ENCODE measurements at places on chromosomes 1 and 21. TPM values are rescaled to one million over a fixed set of nuclear protein-coding genes. Genes with fewer than 3 reads are reported as not detected.

GRCh38 chr21:44550807-44551206 is 498 bp downstream of the KRTAP10-2 start:
- no peak for DNase-seq

SLC16A1 gene
- 36.6 TPM for total RNA-seq

- DNase-seq: no peak
Observed at GRCh38 chr1:109624201-109625010, 4.8 kb downstream of the AMPD2 start.

DNA sequence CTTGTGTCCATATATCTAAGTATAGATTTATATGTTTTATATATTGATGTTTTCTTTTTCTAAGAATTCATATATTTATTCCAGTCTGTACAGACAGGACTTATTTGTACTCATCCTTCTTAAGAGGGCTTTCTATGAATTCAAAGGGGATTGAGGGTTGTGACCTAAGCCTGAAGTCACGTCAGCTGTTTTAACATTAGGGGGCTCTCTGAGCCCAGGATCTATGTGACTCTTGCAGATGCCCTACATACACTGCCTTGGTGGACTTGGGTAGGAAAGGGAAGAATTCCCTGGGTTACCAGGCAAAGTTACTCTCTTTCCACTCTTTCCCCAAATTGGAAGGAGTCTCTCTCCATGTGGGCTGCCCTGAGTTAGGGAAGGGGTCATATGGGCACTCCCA is 283.8 kb upstream of the DAB1 start:
- no peak for DNase-seq

FCGR2B gene
- 0.81 TPM for total RNA-seq

DNA sequence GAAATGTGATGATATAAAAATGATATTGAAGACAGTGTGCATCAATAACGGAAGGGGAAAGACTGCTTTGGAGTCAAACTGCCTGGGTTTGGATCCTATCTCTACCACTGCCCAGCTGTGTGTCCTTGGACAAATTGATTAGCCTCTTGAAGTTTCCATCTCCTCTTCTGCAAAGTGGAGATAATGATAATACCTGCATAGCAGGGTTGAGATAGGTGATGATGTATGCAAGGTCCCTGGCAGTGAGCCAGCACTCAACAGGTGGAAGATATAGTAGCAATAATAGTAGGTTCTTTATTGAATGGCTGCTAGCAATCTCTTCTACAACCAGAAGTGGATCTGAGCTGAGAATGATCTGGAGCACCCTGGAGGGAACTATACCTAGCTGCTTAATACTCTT is 166.7 kb downstream of the MIS18A start:
- no peak for DNase-seq

FCRL2 gene
- under 0.01 TPM for total RNA-seq

DNA sequence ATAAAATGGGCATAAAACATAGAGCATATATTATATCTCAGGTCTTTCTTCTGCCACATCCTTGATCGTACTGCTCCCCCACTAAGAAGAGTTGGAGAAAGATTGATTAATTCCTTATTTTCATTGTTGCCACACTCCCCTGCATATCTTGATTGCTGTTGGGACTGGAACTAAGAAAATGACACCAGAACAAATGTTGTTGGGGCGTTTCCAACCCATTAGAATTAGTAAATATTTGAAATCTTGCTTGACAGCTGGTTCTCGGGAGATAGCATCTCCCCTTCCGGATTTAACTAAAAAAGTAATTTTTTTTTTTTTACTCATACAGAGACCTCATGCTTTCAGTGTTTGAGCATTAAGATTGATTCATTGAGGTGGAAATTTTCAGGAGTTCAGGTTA is 493.0 kb upstream of the PLXNA2 start:
- DNase-seq: no peak

GRCh38 chr1:197923038-197923437 is 5.9 kb downstream of the LHX9 start:
- no peak for DNase-seq

- DNase-seq: peak; percentile 18
Observed at GRCh38 chr1:186983327-186983726, 154.6 kb downstream of the PLA2G4A start.

CD164L2 gene
- total RNA-seq: under 0.01 TPM

DNA sequence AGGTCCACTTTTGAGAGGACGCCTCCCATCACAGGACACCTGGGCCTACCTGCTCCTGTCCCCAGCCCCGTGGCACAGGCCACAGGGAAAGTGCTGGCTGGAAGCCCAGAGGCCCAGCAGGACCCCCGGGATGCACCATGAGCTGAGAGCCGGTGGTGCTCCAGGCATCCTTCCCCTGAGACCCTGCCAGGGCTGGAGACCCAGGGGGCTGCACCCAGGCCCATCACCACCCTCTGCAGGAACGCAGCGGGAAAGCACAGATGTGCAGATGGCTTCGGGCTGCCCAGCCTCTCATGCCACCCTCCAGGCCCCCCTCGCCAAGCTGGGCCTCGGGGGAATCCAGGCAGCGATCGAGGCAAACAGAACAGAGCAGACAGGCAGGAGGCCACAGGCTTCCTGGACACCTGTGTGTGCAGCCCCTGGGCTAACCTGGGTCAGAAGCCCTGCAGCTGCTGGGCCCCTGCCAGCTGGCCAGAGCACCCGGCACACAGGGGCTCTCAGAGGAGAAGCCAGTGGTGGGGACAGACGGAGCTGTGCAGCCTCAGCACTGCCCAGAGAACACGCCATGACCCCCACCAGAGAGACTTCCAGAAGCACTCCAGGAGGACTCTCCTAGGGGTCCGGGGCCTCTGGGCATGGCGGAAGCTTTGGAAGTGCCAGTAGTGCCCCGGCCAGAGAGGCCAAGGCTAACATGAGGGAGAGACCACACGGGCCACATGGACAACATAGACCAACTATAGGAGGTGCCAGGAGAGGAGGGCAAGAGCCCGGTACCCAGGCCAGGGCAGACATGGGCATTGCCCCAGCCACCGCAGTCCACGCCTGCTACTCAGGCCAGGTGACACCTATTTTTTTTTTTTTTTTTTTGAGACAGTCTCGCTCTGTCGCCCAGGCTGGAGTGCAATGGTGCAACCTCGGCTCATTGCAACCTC is 71.4 kb downstream of the ARHGEF16 start:
- no peak for DNase-seq

ACP6 gene
- 8.6 TPM for total RNA-seq

DNA sequence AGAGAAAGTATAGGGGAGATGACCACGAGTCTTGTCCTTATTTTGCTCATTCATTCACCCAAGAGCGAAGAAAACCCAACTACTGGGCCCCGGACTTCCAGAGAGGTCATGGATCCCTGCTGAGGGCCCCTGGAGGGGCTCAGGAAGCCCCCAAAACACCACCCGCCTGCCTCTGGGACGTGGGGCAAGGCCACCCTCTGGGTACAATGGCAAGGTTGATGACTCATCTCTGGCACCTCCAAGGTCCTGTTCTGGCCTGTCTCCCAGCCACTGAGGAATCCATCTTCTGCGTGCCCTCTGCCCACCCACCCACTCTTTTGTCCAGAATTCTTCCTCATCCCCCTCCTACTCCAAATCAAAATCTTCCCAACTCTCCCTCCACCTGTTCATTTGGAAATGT is 21.3 kb upstream of the PRDM15 start:
- no peak for DNase-seq

DNA sequence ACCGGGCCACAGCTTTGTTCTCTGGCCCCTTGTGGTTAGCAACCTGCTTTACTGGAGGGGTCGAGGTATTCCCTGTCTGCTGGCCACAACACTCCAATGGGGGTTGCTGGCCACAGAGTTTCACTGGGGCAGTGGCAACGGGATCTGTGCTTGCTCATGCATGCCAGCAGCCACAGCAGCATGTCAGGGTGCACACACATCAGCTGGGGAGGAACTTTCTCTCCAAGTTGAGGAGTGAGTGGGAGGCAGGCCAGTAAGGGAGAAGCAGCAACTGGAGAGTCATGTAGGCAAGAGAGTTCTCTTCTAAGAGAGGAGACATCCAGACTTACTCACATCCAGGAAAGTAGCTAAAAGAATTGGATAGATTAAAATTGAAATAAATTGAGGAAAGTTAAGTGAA is 38.0 kb downstream of the SAMD13 start:
- DNase-seq: no peak

DNA sequence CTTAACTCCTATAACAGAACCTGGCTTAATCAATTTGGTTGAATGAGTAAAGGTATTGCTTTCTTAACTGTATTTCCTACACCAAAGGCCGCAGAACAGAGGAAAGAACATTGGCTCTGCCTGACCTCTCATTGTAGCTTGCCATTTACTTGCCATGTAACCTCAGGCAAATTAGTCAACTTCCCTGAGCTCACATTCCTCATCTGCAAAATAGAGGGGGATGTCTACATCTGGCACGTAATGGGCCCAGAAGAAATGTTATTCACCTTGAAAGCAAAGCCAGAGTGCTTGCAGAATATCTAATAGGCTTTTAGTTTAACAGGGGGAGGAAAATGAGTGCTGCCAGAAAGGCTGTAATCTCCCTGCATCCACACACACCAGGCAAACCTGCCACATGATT is 44.3 kb downstream of the LAMC2 start:
- DNase-seq: no peak

DNA sequence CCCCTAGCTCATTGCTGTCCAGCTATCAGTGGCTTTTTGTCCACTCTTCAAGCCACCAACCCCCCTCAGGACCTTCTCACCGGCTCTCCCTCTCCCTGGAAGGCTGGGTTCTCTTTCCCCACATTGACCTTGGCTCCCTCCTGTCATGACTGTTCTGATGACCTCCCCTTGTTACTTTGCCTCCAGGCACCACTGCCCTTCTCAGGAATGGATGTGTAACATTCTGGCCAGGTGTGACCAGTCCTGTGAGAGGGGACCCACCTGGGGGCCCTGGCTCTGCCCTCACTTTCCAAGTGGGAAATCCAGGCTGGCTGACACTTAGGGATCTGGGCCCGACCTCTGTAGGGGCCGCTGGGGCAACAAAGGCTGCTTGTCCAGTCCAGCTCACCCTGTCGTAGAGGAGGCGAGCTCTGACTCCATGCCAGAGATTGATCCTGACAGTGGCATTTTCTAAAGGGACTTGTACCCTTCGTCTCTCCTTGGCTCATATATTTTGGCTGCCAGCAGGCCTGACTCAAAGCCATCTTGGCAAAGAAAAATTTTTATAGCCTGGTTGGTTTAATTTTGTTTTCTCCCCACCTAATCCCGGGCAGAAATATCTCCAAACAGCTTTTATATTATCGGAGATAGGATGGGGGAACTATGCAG is 37.9 kb upstream of the USP24 start:
- DNase-seq: no peak

DNALI1 gene
- 0.54 TPM for total RNA-seq

ESPN gene
- 0.27 TPM for total RNA-seq

DNA sequence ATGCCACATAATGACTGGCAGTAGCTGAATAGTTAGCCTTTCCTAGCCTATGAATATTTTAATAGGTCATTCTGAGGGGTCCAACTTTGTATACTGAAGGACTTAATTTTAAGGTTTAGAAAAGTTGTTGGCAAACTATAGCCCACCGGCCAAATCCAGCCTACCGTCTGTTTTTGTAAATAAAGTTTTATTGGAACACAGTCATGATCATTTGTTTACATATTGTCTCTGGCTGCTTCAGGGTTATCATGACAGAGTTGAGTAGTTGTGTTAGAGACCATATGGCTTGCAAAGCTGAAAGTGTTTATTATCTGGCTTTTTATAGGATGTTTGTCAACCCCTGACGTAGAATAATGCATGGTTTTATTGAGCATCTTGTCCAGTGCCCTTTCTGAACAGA is 73.4 kb downstream of the NTMT2 start:
- DNase-seq: no peak

GPR37L1 gene
- under 0.01 TPM for total RNA-seq

GRCh38 chr1:154276797-154277196 is 4.4 kb downstream of the HAX1 start:
- DNase-seq: peak; percentile 48

DNA sequence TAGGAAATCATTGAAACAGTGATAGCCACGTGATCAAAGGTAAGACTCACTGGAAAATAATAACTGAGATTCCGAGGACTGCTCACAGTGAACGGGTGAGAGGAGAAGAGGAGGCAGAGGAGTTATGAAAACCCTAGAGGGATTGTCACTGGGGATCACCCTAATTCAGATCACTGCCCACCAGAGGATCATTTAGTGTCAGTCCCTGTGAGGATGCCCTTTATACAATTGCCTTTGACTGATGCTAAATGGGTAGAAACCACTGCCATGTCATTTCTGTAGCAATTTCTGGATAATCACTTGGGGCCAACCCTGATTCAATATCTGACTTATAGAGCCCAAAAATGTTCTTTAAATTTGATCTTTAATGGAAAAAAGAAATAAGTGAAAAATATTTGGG is 14.1 kb upstream of the VAV3 start:
- no peak for DNase-seq

KAZN gene
- total RNA-seq: 0.54 TPM

DNA sequence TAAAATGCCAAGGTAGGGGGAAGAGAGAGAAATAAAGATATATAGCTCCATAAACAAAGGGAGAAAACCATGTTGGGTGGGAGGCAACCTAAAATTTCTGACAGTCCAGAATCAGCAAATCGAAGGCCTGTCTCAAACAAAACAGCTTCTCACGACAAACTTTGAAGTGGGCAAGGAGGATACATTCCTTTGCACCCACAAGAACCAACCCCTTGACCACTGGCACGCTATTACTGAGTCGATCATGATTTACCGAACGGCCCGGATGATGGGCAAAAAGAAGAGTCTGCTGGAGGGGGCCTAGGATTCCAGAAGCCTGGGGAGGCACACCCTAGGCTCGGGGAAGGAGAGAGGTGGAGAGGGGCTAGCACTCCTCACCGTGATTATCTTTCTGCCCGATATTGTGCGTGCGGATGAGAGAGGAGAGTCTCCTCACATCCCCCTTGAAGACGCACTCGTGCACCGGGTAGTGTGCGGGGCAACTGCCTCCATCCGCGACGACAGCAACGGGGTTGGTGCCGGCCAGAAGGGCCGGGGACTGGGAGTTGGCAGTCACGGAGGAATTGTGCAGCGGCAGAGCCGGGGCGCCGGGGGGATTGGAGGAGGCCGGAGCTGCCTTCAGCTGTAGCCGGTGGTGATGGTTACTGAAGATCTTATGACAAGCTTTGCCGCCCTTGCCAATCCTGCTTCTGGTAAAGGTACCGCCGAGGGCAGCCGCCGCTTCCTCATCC is 756 bp downstream of the ANKRD13C start:
- DNase-seq: peak; percentile 18

DNA sequence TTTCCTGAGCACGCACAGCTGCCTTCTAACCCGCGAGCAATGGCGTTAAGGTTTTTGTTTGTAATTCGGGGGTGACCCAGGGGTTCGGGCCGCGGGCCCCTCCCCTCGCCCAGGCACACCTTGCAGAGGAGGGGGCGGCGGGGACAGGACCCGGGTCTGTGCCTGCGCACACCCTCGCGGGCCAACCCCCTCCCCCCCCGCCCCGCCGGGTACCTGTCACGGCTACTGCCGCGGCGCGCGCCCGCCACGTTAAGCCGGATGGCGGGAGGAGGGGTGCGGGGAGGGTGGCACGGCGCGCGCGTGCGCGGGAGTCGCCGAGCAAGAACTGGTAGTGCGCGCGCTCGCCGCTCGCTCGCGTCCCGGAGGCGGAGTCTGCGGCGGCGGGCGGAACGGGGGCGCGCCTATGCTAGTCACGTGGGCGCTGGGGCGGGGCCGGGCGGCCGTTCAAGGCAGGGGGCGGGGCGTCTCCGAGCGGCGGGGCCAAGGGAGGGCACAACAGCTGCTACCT is at the start of gene TPTE:
TSS of gene TPTE (plus strand) at position 493 of the 508 bp plus-strand sequence. CDS start 17,141 bp downstream, outside the sequence.
- no peak for DNase-seq

CIART gene
- total RNA-seq: 0.27 TPM

RPAP2 gene
- 4.8 TPM for total RNA-seq

GRCh38 chr1:232227306-232227705 is 402.6 kb downstream of the SIPA1L2 start:
- DNase-seq: no peak

GRCh38 chr1:8747879-8748825 is 69.3 kb downstream of the RERE start:
- DNase-seq: no peak
